Upper lobe of left lung (tissue), 6 donors: ENCODE measurements at places on chromosomes 7 and 10. TPM values are rescaled to one million over a fixed set of nuclear protein-coding genes. Genes with fewer than 3 reads are reported as not detected.

DNA sequence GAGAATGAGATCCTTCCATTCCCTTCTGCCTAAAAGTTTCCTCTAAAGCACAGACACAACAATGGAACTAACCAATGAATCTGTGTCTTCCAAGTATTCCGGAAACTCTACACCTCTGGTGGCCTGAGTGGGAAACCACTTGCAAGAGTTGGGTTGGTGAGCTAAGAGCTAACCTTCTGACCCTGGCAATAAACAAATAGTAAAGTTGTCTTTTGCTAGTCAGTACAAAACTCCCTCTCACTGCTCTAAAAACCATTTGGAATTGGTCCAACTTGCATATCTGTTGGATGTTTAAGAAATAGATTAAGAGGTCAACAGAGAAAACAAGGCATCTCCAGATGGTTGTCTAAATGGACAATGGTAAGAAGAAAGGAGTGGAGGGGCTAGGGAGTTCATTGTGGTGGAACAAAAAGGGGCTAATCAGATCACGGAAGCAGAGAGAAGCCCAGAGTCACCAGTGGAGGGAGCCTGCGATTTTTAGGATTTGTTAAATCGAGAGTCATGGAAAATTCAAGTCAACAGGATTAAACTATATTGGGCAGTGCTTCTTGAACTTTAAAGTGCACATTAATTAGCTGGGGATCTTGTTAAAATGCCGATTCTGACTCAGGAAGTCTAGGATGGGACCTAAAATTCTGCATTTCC is 192.3 kb downstream of the EVX1 start:
- no peaks in the 10 kb centered on the region for H3K4me1 ChIP-seq
- H3K27ac ChIP-seq, result no peak overlapping the region
- DNase-seq, result no peak

The PILRA gene
- total RNA-seq, result 22.0 TPM

GRCh38 chr10:103540722-103541121 is 47.2 kb downstream of the NEURL1 start:
- no peaks in the 10 kb centered on the region for H3K36me3 ChIP-seq
- H3K4me3 ChIP-seq, result no peak overlapping the region
- H3K27ac ChIP-seq, result no peak overlapping the region
- no peaks in the 10 kb centered on the region for H3K27me3 ChIP-seq
- H3K4me1 ChIP-seq, result peaks cover 10% of the 10 kb centered on the region

DNA sequence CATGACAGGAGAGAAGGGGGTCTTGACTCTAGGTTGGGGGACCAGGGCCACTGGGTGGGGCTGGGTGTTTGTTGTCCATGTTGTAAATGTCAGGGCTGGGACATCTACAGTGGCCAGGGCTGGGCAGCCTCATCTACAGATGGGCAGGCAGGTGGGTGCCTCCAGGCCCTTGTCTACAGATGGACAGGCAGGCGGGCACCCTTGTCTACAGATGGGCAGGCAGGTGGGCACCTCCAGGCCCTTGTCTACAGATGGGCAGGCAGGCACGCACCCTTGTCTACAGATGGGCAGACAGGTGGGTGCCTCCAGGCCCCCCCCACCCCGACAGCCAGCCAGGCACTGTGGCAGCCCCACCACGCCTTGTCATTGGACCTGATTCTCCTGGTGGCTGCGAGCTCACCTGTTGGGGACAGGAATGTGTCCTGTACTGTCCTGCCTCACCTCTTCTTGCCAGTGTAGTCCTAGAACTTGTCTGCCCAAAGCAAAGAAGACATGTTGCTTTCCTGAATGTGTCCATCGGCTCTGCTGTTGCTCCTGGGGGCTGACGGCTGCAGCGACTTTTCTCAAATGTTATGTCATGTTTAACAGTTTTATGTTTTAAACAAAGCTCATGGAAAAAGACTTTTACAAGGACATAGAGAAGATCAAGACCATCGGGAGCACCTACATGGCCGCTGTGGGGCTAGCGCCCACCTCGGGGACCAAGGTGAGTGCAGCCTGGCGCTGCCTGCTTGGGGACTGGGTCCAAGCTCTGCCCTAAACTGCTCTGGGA is 129.9 kb downstream of the ADCY1 start:
- H3K27me3 ChIP-seq, result no peaks in the 10 kb centered on the region
- H3K4me1 ChIP-seq, result peaks cover 4% of the 10 kb centered on the region
- H3K27ac ChIP-seq, result no peak overlapping the region
- H3K4me3 ChIP-seq, result no peak overlapping the region
- H3K36me3 ChIP-seq, result no peaks in the 10 kb centered on the region
- no peak for DNase-seq

GRCh38 chr7:135179321-135179925 is 8.9 kb upstream of the CYREN start:
- H3K4me1 ChIP-seq, result no peaks in the 10 kb centered on the region
- no peak for DNase-seq
- no peaks in the 10 kb centered on the region for H3K27me3 ChIP-seq
- peaks cover 3% of the 10 kb centered on the region for H3K36me3 ChIP-seq
- no peak overlapping the region for H3K27ac ChIP-seq
- H3K4me3 ChIP-seq, result no peak overlapping the region

- no peak for DNase-seq
- H3K36me3 ChIP-seq, result no peaks in the 10 kb centered on the region
- no peaks in the 10 kb centered on the region for H3K27me3 ChIP-seq
- H3K27ac ChIP-seq, result no peak overlapping the region
- H3K4me3 ChIP-seq, result no peak overlapping the region
- H3K4me1 ChIP-seq, result no peaks in the 10 kb centered on the region
Measured at GRCh38 chr10:44513591-44513990, 128.7 kb upstream of the CXCL12 start.

DNA sequence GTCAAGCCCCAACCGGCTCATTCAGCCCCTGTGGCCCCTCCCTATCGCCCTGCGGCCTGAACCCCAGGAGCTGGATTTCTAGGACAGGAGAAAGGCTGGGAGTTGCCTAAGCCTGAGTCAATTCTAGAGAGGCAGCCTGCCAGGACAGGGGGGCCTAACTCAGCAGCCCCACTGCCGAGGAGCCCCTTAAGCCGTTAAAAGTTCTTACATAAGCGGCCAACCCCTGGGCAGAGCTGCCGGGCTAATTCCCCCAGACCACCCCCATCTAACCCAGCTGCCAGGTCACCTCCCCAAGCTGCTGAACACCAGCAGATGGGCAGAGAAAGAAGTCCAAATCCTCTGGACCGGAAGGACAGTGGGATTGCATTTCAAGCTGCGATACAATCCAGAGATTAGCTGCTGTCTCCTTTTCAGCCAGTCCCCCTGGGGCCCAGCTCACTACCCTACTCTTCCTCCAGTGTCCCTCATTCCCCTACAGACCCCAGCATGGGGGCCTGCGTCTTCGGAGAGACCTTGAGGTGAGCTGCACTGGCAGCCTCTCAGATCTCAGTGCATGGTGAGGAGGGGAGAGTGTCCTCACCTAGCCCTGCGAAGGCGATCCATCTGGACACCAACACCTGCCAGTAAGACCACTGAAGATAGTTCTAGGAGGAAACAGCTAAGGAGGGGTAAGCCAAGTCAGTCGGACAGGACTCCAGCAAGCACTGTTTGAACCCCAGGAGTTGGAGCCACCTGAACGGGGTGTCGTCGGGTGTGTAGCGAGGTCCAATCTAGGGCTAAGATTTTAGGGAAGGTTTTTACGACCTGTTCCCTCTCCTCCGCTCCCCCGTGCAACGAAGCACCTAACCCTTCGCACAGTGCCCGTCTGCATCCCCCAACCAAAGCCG is 830 bp downstream of the IMPDH1 start:
- H3K27ac ChIP-seq, result peak overlapping the region; percentile 91
- H3K4me3 ChIP-seq, result peak overlapping the region; percentile 48
- H3K27me3 ChIP-seq, result no peaks in the 10 kb centered on the region
- peaks cover 62% of the 10 kb centered on the region for H3K4me1 ChIP-seq

DNA sequence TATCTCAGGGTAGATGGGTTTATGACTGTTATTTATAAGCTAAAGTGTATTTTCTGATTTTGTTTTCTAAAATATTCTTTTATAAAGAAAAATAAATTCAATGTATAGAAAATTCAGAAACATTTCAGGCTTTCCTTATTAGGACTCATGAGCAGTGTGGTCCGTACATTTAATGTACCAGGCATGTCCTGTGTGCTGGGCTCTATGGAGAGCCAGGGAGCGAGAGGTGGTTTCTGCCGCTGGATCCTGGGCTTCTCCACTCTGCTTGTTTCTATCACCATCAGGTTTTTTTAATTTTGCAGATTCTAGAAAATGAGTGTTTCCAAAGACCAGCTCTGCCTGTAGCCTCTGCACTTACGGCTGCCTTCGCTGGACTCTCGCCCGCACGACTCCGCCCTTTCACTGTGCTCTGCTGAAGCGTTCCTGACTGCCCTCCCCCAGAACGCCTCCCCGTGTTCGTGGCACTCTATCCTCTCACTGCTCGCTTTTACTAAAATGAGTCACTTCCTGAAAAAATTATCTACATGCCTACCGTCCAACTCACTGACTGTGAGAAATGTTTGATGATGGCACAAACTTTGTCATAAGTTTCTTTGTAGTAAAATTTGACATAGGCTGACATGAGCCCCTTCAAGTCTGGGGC is 188.5 kb downstream of the ZMYND11 start:
- H3K27me3 ChIP-seq, result no peaks in the 10 kb centered on the region
- peak; percentile 87 for DNase-seq
- peaks cover 12% of the 10 kb centered on the region for H3K36me3 ChIP-seq
- no peaks in the 10 kb centered on the region for H3K4me1 ChIP-seq

The IGF2BP3 gene
- 0.91 TPM for total RNA-seq

The PITRM1 gene
- total RNA-seq, result 64.4 TPM

The ZPBP gene
- 0.23 TPM for total RNA-seq

DNA sequence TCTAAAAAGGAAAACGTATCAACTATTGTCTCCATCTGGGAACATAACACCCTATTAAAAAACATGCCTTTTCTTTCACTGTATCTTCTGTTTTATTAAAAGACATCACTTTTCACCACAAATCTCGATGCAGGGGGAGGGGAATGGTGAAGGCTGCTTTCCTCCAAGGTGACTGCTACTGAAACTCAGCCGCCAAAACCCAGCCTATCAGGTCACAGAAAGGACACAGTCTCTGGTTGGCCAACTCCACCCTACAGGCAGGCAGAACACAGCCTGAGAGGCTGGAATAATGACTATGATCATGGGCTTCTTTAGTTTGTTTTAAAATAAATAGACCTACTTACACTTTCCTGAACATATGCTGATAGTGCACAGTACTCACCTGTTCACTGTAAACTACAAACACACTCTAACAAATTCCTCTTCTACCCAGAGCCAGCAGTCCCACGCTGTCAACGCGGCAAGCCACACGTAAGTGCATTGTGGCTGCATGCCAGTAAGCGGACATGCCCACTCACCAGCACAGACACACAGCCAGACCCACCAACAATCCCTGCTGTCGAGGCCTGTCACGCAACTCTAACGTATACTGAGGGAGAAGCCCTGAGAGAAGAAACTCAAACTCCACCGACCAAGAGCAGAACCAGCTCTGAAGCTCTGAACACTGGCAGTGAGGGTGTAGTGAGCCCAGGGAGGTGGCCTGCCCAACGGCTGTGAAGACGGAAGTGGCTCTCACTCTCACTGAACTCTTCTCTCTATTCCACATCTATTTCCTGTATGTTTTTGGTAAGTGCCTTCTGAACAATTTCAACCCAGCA is 41.8 kb downstream of the NCAPG2 start:
- no peak overlapping the region for H3K27ac ChIP-seq
- no peaks in the 10 kb centered on the region for H3K4me1 ChIP-seq
- H3K4me3 ChIP-seq, result no peak overlapping the region
- H3K36me3 ChIP-seq, result peaks cover 13% of the 10 kb centered on the region
- no peak for DNase-seq
- H3K27me3 ChIP-seq, result no peaks in the 10 kb centered on the region

DNA sequence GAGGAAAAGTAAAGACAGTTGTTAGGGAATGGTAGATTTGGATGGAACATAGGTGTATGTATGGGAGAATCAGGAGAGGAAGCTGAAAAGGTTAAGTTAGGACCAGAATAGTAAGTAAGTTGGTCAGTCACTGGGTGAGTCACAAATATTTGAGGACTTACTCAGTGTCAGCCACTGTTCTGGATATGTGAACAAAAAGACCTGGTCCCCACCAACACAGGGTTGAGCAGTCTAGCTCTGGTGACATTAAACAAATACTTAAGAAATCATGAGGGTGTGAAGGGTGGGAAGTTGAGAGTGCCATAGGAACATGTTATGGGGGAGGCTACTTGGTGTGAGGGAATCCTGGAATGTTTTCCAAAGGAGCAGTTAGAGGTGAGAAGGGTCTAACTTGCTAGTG is 246.9 kb downstream of the PTEN start:
- no peak for DNase-seq
- no peaks in the 10 kb centered on the region for H3K4me1 ChIP-seq
- H3K4me3 ChIP-seq, result no peak overlapping the region
- no peak overlapping the region for H3K27ac ChIP-seq
- no peaks in the 10 kb centered on the region for H3K36me3 ChIP-seq

- H3K27ac ChIP-seq, result no peak overlapping the region
- H3K4me1 ChIP-seq, result peaks cover 4% of the 10 kb centered on the region
- no peaks in the 10 kb centered on the region for H3K27me3 ChIP-seq
- DNase-seq, result no peak
- H3K4me3 ChIP-seq, result no peak overlapping the region
- no peaks in the 10 kb centered on the region for H3K36me3 ChIP-seq
Measured at GRCh38 chr10:31625566-31625965, 303.1 kb downstream of the ARHGAP12 start.

DNA sequence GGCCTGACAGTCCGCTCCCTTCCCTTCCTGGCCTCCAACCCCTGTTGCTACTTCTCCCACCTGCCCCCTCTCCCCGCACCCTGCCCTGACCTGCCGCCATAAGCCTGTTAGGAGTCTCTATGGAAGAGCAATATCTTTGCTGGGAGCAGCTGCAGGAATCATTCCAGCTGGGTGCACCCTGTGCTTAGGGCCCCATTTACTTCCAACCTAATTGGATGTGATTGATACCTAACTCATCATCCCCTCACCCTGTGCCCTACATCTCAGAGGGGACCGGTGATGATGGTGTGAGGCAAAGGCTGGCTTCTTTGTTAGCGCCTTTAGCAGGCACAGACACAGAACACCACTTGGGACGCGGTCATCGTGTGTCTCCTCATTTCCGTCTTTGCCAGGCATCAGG is 80.0 kb upstream of the FAM180A start:
- H3K27me3 ChIP-seq, result no peaks in the 10 kb centered on the region
- no peak overlapping the region for H3K4me3 ChIP-seq
- H3K4me1 ChIP-seq, result no peaks in the 10 kb centered on the region
- no peak overlapping the region for H3K27ac ChIP-seq

- peaks cover 19% of the 10 kb centered on the region for H3K4me1 ChIP-seq
- H3K27me3 ChIP-seq, result no peaks in the 10 kb centered on the region
- DNase-seq, result no peak
Measured at GRCh38 chr7:99133766-99134564, 9.9 kb downstream of the SMURF1 start.
